Activated T-cell treated with anti-CD3 and anti-CD28 coated beads for 4 hours (primary cell): ENCODE measurements at places on chromosomes 7 and 10.

GRCh38 chr7:94647295-94647694, 8.6 kb downstream of the SGCE start:
- DNase-seq: no peak

GRCh38 chr7:151115836-151116418, 29.7 kb downstream of the AGAP3 start:
- no peak for DNase-seq

GRCh38 chr7:92888-93672, 99.3 kb upstream of the FAM20C start:
- no peak for DNase-seq

- no peak for DNase-seq
These were observed 9.3 kb upstream of the PPP1R3A start for GRCh38 chr7:113928112-113928511.

GRCh38 chr10:24848195-24848594, 104.2 kb downstream of the PRTFDC1 start:
- no peak for DNase-seq

DNA sequence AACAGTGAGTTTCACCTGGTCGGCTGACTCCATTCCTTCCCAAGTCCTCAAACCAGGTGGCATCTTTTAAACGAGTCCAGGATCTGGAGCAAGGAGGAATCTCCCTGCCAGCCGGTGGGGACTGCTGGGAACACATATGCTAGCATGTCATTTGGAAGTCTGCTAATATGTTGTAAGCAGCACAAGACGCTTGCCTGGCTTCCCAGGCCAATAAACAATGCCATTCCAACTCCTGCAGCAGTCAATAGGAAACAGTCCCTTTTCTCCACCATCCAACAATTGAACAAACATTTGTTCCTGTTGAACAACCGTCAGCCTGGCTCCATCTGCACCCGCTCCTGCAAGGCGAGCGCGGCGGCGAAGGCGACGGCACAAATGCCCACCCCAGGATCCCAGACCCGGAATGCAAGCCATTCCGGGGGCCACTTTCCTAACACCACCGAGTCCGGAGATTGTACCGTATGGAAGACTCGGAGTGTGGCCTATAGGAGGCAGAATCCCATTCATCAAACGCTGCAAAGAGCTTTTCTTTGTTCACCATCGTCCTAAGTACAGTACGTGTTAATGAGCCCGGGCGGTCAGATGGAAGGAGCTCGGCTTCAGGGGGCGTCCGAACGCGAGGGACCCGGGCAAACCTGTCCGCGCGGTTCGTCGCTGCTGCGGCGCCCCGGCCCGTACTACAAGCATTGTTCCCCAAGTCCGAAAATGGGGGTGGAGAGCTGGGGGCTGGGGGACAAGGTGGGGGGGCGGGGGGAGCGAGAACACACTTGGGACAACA, 1.6 kb downstream of the FAM53B start:
- no peak for DNase-seq

DNA sequence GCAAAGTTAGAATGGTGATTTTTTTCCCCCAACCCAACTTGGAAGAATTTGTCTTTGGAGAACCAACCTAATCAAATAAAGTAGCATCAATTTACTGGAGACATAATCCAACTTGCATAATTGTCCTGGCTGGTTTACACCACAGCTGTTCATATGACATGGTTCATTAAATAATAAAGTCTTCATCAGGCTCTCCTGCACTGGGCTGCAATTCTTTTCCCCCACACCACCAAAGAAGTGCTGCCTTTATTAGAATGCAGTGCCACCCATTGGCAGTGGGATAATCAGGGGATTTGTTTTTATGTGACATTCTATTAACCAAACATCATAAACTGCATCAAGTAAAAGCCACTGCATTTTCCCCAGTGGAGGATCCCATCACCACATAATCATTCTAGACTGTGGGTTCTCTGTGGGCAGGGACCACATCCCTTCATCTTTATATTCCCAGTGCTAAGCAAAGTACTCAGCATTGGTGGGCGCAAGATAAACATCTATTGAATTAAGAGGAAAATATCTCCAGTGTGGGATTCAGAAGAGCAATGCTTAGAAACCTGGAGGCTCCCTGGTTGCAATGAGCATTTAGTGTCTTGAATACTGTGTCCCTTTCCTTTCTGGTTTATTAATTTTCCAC, 322.0 kb downstream of the KCNMA1 start:
- no peak for DNase-seq

- no peak for DNase-seq
These were observed 93.8 kb upstream of the SMNDC1 start for GRCh38 chr10:110398419-110399105.

GRCh38 chr10:8817299-8817698, 762.8 kb downstream of the GATA3 start:
- no peak for DNase-seq

DNA sequence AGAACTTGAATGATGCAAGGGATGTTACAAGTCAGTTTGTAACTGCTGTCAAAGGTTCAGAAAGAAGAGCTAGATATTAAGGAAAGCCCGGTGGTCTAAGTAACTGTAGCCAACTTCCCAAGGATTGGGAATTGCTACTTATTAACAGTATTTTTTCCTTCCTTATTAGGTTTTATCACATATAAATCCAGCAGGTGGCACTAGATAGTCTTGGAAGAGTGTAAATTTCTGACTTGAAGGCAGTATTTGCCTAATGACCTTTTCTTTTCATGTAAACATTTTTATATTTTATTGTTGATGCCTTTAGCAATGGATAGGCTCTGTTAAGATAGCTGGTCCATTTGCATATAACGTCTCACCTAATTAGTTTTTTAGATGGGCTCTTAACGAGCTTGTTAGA, 51.2 kb downstream of the ANLN start:
- DNase-seq: no peak

GRCh38 chr10:132542819-132543218, 5.2 kb downstream of the INPP5A start:
- no peak for DNase-seq

GRCh38 chr10:127408733-127409132, 140.4 kb upstream of the NPS start:
- no peak for DNase-seq

DNA sequence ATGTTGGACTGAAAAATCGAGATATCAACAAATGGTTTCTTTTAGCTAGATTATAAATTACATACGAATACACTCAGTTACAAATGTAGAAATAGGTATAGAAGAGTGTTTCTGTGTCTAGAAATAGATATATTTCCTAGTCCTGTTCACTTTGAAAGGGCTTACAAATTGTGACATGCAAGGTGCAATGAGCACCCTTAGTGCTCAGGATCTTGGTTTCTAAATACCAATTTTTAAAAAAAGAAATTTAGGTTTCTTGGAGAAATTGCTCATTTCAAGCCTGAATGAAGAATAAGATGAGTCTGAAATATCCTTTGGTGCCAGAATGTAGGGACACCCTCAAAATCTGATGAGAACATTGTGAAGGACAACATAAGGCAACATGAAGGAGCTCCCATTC, 306.0 kb downstream of the CRPPA start:
- DNase-seq: no peak

DNA sequence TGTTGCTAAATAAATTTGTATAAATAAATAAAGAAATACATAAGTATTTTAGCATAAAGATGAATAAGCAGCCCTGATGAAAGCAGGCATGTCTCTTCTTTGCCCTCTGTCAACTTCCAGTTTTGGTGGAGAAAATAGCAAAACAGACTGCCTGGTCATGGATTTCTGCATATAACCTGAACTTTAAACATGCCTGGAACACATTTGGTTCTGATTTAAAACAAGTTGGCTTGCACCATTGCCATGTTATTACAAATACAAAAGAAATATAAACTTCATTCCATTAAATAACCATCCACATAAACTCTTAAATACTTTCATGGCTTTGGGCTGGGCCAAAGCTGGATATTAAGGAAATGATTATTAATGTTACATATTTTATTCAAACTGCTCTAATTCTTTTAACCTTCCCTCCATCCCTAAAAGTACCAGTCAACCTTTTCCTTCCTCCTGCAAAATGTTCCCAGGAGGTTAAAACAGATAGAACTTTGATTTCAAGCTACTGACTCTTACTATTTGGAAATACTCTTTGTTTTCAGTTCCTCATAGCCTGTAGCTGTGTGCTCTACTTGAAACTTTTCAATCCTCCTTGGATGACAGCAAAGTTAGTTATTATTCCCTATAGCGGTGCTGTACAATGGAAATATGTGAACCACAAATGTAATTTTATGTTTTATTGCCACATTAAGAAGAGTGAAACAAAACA, 96.3 kb downstream of the BICC1 start:
- DNase-seq: no peak

GRCh38 chr7:16004702-16005101, 318.2 kb upstream of the MEOX2 start:
- no peak for DNase-seq

- no peak for DNase-seq
These were observed 19.6 kb upstream of the RET start for GRCh38 chr10:43057231-43057711.

DNA sequence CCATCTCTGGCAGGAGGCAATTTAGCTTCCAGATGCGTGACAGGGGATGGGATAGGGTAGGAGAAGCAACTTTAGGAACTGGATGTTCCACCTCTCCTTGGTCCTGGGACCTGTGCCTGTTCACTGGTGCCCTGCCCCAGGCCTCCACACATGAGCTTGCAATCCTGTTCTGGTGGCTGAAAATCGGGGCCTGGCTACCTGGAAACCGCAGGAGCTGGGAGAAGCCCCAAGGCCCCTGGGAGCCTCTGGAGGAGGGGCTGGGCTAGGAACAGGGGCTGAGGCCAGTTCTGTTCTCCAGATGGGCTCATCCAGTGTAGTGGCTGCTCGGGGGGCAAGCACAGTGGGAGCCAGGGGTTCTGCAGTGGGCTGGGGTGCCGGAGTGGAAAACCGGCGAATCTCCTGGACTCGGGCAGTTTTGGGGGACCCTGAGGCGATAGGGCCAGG, 5.3 kb upstream of the MYOZ1 start:
- DNase-seq: no peak

GRCh38 chr10:71476228-71477011, 79.7 kb downstream of the CDH23 start:
- DNase-seq: no peak

DNA sequence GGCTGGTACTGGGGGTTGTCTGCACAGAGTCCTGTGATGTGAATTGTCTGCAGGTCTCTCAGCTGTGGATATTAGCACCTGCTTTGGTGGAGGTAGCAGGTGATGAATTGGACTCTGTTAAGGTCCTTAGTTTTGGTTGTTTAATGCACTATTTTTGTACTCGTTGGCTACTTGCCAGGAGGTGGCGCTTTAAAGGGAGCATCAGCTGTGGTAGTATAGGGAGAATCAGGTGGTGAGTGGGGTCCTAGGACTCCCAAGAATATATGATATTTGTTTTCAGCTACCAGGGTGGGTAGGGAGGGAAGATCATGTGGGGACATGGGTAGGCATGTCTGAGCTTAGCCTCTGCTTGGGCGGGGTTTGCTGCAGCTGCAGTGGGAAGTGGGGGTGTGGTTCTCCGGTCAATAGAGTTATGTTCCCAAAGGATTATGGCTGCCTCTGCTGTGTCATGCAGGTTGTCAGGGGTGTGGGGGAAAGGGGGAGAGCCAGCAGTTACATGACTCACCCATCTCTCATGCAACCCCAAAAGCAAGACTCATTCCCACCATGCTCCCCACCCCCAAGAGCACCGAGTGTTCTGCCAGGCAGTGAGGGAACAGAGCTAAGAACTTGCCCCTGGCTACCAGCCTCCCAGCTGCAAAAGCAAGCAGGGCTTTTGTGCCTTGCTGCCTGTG, 53.7 kb upstream of the ZNF273 start:
- DNase-seq: no peak

GRCh38 chr7:82851121-82851520, 311.6 kb downstream of the PCLO start:
- DNase-seq: no peak

DNA sequence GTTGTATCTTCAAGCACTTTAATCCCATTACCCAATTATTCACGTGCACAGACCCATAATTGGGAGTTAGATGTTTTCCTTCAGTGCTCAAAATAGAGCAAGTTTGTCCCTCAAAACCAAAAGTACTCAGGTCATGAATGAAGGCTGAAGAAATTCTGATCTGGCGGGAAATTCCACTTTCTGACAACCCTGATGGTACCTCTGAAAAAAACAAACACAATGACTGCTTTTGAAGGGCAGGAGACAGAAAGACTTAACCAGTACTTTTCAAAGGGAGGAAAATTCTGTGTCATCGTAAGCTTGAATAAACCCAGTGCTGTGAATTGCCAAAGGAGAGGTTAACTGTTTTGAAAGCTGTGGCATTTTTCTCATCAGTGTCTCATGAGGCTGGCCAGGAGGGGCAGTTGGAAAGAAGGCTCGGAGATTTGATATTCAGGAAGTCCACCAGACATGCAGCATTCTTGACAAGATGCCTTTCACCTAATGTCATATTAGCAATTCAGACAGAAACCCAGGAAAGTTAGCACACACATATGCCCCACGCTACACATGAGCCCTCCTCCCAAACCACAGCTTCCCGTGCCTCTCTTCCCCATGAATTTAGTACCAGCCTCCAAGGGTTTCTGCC, 347.0 kb downstream of the KCNMA1 start:
- no peak for DNase-seq
